Liver (tissue), 10 donors: ENCODE measurements at places on chromosomes 12 and 14. TPM values are rescaled to one million over a fixed set of nuclear protein-coding genes. Genes with fewer than 3 reads are reported as not detected.

- DNase-seq: no peak
Measured at GRCh38 chr14:89276424-89276975, 140.5 kb downstream of the FOXN3 start.

The RTN1 gene
- 1.8 TPM for total RNA-seq

DNA sequence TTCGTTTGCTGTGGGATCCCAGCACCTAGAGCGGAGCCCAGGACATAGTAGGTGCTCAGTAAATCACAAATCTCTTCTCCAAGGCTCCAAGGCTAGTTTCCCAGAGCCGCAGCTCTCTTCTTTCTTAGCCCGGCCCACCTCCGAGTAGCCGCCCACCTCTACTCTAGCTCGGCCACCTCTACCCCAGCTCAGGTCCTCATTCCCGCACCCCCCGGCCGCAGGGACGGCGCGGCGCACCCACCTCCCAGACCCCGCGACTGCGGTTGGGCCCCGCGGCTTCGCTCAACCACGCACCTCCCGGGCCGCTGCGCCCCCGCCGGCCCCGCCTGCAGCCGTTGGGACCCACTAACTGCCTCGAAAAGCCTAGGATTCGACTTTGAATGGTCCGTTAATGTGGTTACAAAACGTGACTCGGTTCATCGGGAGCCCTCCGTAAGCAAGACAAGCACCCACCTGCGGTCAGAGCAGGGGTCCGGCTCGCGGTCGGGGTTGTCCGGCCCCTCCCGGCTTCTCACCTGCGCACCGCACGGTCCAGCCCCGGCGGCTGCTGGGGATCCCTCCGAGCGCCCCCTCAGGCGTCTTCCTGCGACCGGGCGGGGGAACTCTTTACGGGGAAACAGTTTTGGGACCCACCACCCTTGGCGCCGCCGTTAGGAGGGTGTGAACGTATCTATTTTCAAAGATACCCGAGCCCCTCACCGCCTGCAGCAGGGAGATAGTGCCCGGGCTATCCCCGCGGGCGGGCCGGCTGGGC is at the start of gene SLC2A14:
TSS of gene SLC2A14 (minus strand) at position 350 of the 754 bp plus-strand sequence. CDS start 3,035 bp downstream, outside the sequence.
- DNase-seq: peak; percentile 83

DNA sequence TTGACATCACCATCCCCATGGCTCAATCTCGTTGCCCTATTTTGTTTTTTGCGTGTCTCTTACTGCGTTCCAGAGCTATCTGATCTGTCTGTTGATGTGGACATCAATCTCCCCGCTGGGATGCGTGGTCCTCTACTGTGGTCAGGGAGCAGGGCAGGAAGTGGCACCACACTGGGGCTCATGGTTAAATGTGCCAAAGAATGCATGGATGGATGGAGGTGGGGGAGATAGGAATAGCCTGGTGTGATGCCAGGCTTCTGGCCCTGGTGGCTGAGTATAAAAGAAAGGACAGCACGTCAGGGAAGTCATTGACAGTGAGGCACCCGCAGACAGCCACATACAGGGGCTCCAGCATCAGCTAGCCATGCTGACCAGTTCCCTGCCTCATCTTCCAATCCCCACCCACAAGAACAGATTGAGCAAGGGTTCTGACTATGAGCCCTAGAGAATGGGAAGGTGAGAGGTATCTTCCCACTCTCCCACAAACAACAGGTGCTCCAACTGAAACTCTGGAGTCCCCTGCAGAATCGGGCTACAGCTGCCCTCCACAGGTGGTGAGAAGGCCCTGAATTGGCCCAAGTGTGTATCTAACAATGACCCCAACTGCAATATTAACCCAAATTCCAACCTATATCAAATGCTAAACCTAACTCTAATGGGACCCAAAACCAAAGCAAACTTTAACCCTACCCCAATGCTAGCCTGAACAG is 2.7 kb upstream of the BEGAIN start:
- DNase-seq: no peak

DNA sequence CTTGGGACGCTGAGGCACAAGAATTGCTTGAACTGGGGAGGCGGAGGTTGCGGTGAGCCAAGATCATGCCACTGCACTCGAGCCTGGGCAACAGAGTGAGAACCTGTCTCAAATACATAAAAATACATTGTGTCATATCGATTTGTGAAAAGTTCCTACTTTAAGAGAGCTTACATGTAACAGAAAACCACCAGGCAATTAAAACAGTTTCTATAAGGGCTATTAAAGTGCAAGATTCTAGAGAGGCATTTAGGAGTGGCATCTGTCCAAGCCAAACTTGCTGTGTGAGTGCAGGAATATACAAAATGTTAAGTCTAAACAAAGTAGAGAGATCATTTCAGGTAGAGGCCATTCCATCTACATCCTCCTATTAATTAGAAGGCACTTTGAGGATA is 1.7 kb upstream of the NEK9 start:
- DNase-seq: no peak

DNA sequence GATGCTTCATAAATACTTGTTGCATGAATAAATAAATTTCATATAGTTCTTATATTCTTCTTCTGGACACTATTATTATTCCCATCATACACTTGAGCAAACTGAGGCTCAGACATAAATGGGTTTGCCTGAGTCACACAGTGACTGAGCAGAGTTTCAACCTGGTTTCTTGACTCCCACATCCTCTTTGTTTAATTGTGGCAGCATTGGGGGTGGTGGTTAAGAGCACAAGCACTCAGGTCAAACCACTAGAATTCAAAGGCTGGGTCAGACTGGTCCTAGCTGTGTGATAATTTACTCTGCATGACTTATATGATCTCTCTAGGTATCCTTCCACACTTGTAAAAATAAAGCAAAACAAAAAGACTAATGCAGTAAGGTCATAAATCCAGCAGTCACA is 274.9 kb upstream of the SRRM4 start:
- DNase-seq: no peak

The CCDC175 gene
- total RNA-seq: not detected

- no peak for DNase-seq
Measured at GRCh38 chr14:51616724-51617409, 34.8 kb upstream of the FRMD6 start.

The ALDH6A1 gene
- 157 TPM for total RNA-seq

DNA sequence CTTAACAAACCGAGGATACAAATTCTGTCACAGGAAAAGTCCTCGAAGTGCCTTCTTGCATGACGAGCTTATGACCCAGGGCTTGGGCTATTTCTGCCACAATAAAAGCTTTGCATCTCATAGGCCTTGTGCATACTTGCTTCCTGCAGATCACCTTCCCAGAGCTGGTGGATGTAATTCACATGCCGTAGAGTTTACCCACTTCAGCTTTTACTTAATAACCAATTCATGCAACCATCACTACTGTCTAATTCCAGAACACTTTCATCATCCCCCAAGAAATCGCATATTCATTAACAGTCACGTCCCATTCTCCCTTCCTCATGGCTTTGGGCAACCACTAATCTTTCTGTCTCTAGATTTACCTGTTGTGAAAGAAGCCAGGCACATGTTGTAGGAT is 9.0 kb upstream of the BDKRB1 start:
- no peak for DNase-seq

The MGP gene
- total RNA-seq: 6.1 TPM

DNA sequence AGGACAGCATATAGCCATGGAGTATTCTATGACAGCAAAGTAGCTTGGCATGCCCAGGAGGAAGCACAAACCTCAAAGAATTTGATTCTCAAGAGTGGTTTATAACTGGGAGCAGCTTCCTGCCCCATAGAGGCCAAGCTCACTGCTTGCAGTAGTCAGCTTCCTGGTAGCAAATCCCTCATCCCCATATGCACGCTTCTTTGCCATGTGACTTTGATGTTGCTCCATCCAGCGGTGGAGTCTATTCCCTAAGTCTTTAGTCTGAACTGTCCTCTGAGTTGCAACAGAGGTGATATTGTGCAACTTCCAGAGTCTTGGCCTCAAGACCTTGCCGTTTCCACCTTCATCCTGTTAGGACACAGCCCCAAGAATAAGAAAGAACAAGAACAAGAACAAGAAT is 996.8 kb upstream of the TMEM132C start:
- no peak for DNase-seq

DNA sequence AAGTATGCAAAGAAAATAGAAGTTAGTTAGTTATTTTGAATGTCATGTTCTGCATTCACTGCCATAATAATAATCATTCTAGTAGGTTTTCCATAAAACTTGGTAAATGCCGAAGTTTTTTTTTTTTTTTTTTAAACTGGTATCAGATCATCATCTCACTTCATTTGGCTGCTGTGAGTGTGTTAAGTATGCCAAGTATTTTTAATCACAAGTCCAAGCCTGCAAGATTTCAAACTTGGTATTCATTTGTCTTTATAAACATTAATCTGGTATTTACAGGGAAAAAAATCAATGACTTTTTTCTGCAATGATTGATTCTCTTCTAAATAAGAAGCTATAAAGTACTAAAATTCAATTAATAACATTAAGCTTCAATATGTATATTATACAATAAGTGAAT is 248.9 kb downstream of the CCDC59 start:
- DNase-seq: no peak
